ENCODE measurements at places on chromosomes 6 and 20.

- DNase-seq = no peak
Observed at GRCh38 chr6:86936834-86937218, 502 bp upstream of the HTR1E start.

DNA sequence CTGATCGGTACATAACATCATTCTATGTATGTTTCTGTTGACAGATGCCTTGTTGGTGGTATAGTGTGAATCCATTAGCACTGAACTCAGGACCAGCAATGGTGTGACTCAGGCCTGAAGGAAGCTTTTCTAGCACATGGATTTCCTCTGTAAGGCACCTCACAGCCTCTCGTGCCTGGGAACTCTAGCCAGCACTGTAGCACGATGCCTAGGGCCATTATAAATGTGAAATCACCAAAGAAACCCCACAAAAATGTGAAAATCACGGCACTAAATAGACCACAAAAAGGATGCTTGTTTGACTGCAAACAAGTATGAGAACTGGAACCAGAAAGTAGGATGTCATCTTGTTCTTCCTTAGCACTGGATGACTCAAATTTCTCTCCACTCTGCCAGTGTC lies 63.7 kb upstream of the NKX2-2 start:
- DNase-seq = no peak

DNA sequence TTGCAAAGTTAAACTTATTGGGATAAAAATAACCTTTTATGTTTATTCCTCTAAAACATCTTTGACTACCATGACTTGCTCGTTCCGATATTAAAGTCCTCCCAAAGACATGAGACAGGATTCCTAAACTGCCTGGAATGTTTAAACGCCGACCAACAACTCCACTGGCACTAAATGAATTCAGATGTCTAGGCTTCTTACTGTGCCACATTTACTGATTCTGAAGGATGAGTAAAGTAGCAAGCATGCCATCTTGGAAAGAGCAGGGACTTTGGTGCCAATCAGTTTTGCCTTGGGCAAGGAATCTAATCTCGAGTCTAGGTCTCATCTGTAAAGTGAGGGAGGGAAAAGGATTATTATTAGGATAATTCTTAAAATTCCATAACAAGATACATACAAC lies 25.3 kb downstream of the MBOAT1 start:
- no peak for DNase-seq

DNA sequence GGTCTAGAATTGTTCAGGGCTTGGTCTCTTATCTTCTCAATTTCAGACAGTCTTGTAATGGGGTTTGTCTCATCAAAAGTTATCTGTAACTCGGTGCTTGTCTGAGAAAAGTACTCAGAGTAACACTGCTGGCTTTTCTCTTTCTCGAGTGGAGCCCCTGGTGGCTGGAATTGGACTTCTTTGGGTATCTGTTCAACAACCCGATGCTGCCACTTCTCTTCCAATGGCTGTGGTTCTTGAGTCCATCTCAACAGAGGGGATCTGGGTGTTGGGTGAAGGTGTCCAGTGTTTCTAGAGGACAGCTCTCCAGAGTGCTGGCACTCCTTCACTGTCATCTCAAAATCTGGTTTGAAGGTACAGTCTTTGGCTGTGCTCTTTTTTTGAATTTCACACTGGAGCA lies 24.6 kb downstream of the DST start:
- no peak for DNase-seq

GRCh38 chr6:41277605-41278004 lies 8.9 kb downstream of the TREM1 start:
- no peak for DNase-seq

DNA sequence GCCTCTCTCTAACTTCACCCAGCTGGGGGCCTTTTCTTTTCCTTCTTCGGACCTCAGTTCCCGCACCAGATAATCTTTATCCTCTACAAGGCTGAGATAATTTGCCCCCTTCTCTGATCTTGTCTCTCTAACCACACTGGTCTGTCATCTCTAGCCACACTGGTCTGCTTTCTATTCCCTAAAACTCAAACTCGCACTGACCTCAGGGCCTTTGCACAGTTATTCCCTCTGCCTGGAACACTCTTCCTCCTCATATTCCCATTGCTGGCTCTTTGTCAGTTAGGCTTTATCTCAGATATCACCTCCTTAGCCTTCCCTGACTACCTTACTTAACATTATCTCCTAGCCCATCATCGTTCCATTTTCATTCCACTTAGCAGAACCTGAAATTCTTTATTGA lies 7.6 kb downstream of the RIMS4 start:
- DNase-seq = no peak

DNA sequence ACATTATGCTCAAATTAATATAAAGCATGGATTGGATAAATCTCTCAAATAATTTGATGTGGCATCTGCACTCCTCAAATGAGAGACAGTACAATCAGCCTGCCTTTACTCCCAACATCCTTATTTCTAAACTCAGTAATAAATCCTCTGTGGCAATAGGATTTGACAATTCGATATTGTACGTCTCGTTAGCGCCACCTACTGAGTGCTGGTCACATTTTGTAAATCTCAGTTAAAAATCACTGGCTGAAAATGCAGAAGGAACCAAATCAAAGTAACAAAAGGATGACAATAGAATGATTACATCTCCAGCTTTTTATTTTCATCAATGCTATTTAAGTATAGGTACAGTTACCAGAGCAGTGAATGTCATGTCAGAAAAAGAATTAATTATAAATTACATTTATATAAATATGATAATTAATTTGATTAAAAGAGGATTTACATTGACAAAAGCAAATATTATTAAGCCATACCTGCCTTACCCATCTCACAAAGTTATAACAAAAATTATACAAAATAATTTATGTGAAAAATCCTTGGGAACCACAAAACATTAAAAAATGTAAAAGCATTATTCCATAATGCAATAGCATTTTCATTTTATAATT lies 20.2 kb upstream of the GJE1 start:
- no peak for DNase-seq

DNA sequence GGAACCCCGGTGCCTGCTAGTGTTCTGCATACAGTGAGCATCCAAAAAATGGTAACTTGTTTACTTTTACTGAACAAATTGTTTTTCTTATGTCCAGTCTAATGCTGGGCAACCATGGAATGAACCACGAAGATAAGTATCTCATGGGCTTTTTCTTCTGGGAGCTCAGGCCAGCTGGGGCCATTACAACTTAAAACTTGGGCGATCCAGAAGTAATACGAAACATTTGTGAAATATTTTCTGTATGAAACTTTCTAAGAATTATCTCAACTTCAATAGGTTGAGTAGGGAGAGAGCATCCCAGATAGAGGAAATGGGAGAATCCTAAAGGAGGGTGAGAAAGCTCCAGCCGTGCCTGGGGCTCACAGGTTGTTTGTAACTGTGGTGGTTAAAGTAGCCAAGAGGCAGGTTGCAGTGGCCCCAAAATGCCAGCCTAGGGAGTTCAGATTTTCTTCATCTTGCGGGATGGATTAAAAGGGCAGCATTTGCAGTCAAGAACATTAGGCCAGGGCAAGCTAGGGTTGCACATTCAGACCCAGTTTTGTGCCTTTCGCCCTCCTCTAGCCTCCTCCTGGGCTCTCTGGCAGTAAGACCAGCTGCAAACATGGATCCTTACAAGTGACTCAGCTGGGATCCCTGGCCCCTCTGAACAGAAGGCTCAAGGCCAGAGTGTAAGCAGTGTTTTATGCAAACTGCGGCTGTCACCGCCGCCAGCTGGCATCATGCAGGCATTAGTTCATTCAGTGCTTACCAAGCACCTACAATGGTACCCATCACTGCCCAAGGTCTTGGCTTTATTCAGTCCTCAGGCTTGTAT lies 41.5 kb downstream of the ELMO2 start:
- DNase-seq = no peak

- DNase-seq = no peak
Observed at GRCh38 chr6:12009180-12009685, 2.9 kb upstream of the HIVEP1 start.

DNA sequence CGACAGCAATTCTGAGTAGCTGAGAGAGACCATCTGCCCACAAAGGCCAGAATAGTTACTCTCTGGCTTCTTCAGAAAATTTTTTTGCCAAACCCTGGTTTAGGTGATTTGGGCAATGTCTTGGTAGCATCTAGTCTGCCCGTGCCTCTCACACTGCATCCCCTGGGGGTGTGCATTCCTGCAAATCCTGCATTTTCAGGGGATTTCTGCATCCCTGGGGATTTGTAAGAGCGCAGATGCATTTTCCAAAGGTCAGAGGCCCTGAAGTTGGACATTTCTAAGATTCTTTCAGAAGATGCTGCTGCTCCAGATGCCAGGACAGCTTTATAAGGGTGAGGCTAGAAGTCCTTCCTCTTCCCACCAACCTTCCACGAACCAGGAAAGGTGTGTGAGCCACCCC lies 4.0 kb downstream of the CST9 start:
- DNase-seq = no peak

DNA sequence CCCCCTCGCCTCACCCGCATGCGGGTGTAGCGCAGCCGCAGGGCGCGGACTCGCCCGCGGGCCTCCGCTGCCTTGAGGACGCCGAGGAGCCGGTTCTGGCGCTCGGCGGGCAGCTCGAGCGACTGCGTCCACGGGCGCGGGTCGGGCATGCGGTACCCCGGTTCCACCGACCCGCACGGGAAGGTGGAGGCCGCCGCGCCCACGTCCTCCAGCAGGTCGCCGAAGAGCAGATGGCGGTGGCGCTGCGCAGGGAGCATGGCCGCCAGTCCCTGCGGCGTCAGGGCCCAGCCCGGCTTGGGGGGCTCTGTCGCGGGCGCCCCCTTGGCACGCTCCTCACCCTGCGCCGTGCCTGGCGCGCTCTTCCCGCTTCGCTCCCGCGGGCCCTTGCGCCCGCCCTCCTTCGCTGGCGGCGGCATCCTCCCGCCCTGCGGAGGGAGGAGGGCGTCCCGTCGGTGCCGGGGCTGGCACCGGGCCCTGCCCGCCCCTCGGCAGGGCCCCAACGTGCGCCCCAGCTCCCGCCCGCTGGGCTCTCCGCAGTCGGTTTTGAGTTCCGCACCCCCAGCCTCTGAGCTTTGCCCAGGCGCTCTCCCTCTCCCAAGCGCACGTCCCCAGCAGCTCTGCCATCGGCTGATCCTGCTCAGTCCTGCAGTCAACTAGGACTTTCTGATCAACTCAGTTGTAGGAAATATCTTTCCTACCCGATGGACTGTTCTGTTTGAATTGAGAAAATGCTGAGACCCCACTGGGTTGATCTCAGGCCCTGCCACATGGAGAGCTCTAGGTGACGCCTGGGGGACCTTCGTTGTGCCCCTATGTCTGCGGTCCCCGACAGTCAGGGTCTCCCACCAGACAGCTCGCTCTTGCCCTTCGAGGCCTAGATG lies at the start of gene LKAAEAR1:
LKAAEAR1 (minus strand) TSS at position 595 of the 881 bp plus-strand sequence; CDS start at position 416, 179 bp downstream.
- no peak for DNase-seq

- no peak for DNase-seq
Observed at GRCh38 chr20:41366546-41367392, at the start of gene EMILIN3. Gene EMILIN3 (minus strand): TSS chr20:41366818. CDS start chr20:41366634, 184 bp downstream.

DNA sequence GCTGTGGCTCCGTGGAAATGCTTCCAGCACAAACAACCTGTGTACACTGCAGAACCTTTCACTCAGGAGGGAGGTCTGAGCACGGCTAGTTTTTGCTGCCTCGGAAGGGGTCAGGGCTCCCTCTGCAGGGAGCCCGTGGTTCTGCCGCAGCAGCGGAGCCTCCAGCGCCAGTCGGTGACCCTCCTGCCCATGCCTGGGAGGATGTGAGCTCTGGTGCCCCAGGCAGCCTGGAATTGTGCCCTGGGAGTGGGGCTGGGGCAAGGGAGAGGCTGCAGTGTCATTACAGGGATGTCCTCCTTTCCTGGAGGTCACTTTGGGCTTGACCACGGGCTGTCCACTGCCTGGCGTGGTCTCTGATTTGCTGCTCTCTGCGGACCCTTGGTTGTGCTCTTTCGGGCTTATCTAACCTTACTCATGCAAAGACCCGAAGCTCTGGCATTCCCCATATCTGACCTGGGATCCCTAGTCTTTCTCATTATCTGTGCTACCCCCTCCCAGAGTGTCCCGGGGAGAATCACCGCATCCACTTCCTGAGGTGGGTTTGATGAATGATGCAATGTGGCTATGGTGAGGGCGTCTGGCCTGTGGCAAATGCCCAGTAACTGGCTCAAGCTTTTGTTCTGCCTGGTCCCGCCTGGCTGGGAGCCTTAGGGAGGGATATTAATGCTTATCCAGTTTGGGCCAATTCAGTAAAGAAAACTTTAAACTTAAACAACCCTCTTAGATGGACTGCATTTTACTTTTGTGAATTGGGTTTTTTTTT lies 59.6 kb upstream of the TAGAP start:
- DNase-seq = no peak

GRCh38 chr20:3238616-3239025 lies 369 bp downstream of the SLC4A11 start:
- no peak for DNase-seq

DNA sequence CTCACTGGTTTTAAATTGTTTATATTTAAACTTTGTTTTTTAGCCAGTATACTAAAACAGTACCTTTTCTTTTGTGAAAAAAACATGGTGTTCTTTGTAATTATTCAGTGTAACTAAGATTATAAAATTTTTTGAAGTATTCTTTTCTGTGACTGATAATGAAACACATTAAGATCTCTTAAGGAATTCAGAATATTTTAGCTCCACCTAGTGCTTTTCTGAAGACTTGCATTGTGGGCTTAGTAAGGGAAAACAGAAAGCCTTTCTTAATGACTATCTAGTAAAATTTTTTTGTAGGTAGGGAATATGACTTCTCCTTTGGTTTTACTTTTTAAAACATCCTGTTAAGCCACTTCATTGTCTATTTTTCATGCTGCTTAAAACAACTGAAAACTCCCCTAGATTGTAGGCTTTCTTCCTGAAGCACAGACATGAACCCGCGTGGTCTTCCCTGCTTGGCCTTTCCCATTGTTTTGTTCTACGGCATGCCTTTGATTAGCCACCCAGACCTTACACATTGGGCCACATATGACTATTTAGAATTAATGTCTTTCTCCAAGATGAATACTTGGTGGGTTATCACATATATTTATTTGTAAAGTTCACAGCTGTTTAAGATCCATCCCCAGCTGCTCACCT lies 72.1 kb downstream of the AFDN start:
- no peak for DNase-seq
